ENCODE measurements at places on chromosomes 2 and 18.

GRCh38 chr18:72697706-72698105 is 153.6 kb upstream of the CBLN2 start:
- DNase-seq = no peak

DNA sequence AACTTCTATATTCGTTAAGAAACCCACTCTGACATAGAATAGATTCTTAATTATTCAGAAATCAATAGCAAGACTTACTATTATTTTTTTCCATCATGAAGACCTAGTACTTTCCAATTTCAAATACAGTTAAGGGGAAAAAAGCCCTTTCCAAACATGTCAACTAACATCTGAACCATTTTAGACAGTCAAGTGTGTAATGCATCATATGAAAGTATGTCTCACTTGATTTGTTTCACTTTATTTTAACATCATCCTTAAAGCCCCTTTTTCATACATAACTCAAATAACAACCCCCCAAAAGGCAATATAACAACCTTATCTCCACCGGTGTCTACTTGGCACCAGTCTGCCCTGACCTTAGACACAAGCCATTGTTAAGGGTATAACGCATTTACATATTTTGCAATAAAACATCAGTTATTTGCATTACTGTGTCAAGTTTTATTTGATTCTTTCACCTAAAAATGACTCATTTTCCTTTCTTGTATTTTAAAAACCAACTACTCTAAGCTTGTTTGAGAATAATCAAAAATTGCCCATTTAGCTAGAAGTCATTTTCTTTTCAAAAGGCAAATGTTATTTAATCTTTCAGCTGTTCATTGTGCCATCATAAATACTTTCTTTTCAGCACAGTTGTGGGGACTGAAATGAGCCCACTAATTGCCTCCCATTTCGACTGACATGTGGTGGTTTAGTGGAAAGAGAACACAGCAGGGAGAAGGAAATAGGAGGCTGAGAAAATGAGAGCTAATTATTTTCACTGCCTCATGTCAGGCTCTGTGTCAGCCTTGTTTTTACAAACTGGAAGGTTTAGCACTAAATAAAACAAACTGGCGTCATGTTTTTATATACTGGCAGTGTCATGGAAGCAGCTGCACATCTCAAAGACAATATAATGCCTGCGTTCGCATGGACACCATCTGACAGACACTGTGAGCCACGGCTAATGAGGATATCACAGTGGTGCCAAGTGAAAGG is 104.7 kb upstream of the CDCA7 start:
- no peak for DNase-seq

- no peak for DNase-seq
These were observed 269.8 kb downstream of the TNS1 start for GRCh38 chr2:217732992-217733391.

GRCh38 chr18:47062471-47062870 is 27.1 kb upstream of the ELOA2 start:
- no peak for DNase-seq

DNA sequence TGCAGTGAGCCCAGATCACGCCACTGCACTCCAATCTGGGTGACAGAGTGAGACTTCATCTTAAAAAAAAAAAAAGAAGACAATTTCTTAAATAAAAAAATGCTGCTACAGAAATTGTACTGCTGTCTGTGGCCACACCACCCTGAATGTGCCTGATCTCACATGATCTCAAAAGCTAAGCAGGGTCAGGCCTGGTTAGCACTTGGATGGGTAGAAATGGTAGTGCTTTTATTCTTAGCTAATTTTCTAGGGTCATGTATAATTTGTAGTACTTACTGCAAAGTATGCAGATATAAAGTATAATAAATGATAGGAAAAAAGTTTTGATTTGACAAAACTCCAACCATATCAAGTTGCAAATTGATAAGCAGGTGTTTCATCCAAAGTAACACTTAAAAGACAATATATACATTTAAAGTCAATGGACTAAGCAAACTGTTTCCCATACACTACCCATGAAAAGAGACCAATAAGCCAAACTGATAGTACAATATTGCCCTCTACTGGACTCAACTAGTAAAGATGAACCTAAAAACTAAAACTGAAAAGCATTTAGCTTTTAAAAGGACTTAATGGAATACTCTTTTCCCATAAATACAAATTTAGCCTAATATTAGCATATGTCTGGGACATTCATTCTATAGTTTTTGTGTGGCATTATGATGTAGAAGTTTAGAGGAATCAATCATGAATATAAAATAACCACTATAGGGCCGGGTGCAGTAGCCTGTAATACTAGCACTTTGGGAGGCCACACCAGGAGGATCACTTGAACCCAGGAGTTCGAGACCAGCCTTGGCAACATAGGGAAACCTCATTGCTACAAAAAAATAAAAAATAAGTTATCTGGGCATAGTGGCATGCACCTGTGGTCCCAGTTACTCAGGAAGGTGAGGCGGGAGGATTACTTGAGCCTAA is 18.6 kb upstream of the PEX13 start:
- no peak for DNase-seq

DNA sequence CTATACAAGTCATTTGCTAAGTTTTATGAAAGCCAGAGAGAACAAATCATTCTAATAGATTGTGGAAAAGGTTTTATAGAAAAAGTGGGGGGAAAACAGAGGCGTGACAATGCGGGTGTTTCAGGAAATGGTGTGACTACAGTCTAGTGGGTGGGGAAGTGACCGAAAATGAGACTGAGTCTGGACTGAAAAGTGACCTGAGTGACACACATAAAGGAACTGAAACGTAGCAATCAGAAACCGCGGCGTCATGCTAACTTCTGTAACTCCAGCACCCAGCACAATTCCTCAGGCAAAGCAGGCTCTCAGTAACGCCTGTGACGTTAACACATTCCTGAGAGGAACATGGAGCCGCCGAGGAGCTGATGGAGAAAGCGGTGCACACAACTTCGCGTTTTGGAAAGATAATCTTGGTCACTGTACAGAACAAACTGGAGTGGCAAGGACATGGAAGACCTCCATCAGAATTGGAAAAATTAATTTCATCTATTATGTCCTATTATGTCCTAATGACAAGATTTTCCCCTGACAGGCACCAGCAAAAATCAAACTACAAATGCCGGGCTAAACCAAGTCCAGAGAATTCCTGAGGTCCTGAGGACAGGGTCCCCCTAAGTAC is 1.4 kb upstream of the CD226 start:
- peak; percentile 64 for DNase-seq

DNA sequence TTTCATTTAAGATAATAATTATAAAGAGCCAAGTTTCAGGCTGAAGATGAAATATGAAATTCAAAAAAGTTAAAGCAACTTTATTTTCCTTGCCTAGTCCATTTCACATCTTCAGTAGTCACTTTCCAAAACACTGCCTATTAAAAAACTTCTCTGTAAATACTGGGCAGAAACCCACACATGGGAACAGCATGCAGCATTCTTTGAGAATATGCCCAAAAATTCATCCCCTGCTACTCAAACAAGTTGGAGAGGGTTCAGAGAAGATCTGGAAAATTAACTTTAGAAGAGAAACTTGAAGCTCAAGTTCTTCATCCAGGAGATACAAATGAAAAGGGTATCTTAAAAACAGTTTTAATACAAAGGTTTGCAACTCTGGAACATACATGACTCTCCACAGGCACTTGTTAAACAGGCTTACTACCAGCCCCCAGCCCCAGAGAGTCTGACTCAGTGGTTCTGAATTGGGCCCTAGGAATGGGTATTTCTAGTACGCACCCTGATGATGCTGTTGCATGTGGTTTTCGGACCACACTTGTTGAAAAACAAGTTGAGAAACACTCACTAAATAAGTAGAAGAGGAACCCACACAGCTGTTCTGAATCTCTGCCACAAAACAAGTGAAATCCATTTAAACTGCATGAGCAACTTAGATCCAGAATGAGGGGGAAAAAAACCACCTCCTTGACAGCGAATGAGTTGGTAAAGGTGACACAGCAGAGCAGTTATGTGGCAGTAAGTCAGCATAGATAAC is 329.1 kb downstream of the SATB2 start:
- no peak for DNase-seq
